ENCODE measurements at places on chromosomes 2 and 18.

GRCh38 chr18:26422472-26423162 lies 125.7 kb downstream of the KCTD1 start:
- DNase-seq, result no peak

DNA sequence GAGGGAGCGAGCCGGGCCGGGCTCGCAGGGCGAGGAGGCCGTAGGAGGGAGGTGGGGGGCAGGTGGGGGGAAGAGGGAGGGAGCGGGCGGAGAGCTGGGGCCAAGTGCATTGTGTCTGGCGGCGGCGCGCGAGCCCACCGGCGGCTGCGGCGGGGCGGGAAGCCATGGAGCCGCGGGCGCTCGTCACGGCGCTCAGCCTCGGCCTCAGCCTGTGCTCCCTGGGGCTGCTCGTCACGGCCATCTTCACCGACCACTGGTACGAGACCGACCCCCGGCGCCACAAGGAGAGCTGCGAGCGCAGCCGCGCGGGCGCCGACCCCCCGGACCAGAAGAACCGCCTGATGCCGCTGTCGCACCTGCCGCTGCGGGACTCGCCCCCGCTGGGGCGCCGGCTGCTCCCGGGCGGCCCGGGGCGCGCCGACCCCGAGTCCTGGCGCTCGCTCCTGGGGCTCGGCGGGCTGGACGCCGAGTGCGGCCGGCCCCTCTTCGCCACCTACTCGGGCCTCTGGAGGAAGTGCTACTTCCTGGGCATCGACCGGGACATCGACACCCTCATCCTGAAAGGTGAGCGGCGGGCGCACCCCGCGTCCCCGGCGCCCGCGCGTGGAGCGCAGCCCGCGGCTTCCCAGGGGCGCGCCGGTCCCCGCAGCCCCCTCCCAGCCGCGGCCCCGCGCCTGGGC lies at the start of gene TMEM178A:
Gene TMEM178A (plus strand): TSS at position 107 of the 680 bp plus-strand sequence. CDS start 58 bp downstream, at position 165.
- DNase-seq, result no peak

DNA sequence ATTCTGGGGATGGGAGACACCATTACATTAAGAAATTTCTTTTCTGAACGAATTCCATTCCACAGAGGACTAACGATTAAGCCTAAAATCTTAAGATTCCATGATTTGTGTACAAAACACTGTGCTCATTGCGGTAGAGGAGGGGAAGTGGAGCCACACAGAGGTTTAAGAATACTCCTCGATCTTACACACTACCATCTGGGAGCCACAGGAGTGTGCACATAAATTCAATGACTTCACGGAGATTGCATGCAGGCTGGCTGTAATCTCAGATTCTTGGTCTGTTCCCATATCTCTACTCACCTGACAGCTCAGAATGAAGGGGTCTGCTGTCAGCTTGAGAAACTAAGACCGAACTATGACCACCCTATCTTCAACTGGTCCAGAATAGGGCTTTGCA lies 762 bp downstream of the VPS4B start:
- no peak for DNase-seq

GRCh38 chr2:189613077-189613636 lies 32.6 kb upstream of the SLC40A1 start:
- peak; percentile 3 for DNase-seq

GRCh38 chr18:68376926-68377325 lies 338.0 kb downstream of the TMX3 start:
- no peak for DNase-seq

DNA sequence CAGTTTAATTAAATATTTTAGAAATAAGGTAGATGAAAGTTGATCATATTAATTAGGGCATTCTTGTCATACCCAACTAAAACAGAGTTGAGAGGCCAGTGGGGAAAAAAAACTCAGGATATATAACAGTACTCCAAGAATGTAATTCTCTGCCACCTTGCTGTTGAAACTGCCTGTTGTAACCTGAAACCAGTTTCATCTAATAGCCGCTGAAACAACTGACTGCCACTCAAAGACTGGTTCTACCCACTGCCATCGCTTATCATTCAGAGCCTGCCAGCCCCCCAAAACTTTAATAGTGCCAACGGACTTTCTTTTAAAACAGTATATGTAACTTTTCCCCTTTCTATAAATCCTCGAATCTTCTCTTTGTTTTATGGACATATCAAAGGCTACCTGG lies 37.7 kb upstream of the FSIP2 start:
- DNase-seq, result no peak
